ENCODE measurements at places on chromosomes 6 and 20. TPM values are rescaled to one million over a fixed set of nuclear protein-coding genes. Genes with fewer than 3 reads are reported as not detected.

RPN2 gene
- total RNA-seq = 164 TPM

IP6K3 gene
- 1.7 TPM for total RNA-seq

DNA sequence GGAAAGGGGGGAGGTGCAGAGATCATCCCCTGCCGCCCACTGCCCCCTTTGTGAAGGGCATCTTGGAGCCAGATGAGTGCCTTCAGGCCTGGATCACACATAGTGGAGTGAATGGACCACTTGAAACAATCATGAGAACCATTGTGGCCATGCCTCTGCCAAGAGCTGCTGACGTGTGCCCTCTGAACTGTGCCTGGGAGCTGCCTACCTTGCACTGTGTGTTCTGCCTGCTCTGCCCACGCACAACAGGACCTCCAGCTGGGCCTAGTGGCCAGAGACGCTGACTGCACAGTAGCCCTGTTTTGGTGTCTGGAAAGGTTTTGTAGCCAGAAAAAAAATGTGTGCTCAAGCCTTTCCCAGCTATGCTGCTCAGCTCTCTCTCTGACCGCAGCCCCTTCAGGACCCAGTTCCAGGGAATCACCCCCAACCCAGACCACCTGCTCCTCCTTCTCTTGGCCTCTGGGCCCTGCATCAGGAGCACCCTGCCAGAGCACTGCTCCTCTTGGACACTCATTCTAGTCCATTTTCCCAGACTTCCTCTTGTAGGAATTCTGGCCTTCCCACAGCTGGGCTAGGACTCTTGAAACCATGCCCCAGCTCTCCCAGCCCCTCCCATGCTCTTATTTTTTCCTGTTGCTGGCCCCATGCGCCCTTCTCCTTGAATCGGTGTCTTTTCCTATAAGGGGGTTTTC, 1.6 kb upstream of the ADIG start:
- DNase-seq = no peak
- H3K36me3 ChIP-seq = peaks cover 18% of the 10 kb centered on the region
- no peak overlapping the region for H3K27ac ChIP-seq
- no peaks in the 10 kb centered on the region for H3K4me1 ChIP-seq

- no peaks in the 10 kb centered on the region for H3K36me3 ChIP-seq
- DNase-seq = no peak
- H3K4me3 ChIP-seq = no peak overlapping the region
- H3K27me3 ChIP-seq = no peaks in the 10 kb centered on the region
- peaks cover 4% of the 10 kb centered on the region for H3K4me1 ChIP-seq
These were observed 117.2 kb downstream of the BANF2 start for GRCh38 chr20:17816804-17817587.

DNA sequence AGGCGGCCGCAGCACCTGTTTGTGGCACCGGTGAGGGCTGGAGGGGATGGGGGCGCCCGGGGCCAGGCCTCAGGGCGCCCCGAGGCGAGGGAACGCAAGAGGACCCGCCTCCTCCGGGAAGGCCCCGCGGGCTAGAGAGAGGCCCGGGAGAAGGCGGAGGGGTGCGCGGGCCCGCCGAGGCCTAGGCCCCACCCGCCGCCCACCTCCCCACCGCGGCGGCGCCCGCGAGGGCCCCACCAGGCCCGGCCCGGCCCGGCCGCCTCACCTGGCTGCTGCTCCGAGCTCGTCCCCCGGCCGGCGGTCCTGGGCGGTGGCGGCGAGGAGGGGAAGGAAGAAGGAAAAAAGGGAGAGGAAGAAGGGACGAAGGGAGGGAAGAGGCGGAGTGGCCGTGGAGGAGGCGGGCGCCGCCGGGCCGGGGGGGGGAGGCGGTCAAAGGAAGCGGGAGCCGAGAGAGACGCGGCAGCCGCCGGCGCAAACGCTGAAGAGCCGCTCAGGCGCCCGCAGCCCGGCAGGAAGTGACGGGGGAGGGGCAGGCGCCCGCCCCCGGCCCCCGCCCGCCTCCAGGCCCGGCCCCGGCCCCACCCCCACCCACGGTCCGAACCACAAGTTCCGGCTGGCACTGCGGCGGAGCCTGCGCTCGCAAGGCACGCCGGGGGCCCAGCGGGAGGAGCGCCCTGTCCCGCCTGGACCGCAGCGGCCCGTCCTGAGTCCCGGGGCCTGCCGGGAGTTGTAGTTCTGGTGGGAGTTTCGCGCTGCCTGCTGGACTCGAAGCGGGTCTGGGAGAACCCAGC, at the start of gene STAU1:
Gene STAU1, minus strand, starts transcription at position 484 of the 791 bp plus-strand sequence. CDS start 22,133 bp downstream, outside the sequence.
- peaks cover 11% of the 10 kb centered on the region for H3K4me1 ChIP-seq
- DNase-seq = peak; percentile 61
- peak within 1 kb of the TSS; percentile 92 for H3K27ac ChIP-seq
- H3K4me3 ChIP-seq = peak within 1 kb of the TSS; percentile 83
- peaks cover 5% of the 10 kb centered on the region for H3K36me3 ChIP-seq

GRCh38 chr6:3926150-3926482, 76.9 kb downstream of the FAM50B start:
- H3K4me3 ChIP-seq = no peak overlapping the region
- H3K4me1 ChIP-seq = peaks cover 8% of the 10 kb centered on the region
- H3K36me3 ChIP-seq = no peaks in the 10 kb centered on the region

DNA sequence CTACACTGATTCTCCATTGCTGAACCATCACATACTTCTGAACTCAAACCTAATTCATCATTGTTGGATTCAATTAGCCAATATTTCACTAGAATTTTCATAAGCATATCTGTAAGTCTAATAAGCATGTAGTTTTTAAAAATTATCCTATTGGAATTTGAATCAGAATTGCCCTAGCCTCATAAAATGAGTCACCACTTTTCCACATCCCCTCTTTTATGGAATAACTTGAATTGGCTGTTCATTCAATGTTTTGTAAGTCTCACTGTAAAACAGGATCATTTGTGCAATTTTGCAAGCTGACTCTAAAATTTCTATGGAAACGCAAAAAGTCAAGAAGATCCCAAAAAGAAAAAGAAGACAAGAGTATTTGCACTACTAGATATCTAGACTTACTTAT, 141.0 kb downstream of the HACE1 start:
- H3K4me1 ChIP-seq = no peaks in the 10 kb centered on the region
- H3K27me3 ChIP-seq = no peaks in the 10 kb centered on the region
- H3K4me3 ChIP-seq = no peak overlapping the region
- no peak overlapping the region for H3K27ac ChIP-seq

GRCh38 chr6:47004463-47004862, 37.7 kb downstream of the ADGRF1 start:
- H3K27ac ChIP-seq = no peak overlapping the region
- no peaks in the 10 kb centered on the region for H3K36me3 ChIP-seq
- no peaks in the 10 kb centered on the region for H3K27me3 ChIP-seq
- no peak for DNase-seq

DNA sequence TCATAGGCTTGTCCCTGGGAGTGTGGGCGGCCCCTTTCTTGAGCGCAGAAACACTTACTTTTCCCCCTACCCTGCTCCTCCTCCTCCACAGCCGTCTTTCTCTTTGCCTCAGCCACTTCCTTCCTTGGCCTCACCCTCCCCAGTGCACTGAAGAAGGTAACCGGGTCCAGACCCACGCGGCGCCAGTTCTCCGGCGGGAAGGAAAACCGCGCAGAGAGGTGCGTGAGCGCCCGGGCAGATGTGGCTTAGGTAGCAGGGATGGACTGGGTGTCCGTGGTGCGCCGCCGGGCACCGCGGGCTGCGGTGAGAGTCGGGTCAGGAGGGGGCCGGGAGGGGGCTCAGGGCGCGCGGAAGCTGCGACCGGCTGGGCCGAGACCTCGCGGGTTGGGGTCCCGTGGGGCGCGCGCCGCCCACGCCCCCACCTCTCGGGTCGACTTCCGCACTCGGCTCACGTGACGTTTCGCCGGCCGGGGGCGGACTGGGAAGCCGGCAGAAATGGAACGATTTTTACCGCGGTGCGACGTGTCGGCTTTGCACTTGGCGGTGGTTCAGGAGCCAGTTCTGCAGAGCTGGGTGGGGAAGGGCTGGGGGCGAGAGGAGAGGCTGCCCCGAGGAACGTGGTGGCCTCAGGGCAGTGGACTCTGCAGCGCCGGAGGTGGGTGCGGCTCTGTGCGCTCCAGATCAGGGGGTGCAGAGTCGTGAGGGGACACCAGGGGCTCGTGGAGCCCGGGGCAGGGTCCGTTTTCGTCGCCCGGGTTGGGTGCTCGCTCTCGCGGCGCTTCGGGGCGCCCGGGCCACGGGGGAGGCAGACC, at the start of gene ABRACL:
Gene ABRACL, plus strand, starts transcription at position 88 of the 812 bp plus-strand sequence. CDS start 5,416 bp downstream, outside the sequence.
- no peaks in the 10 kb centered on the region for H3K27me3 ChIP-seq
- peak; percentile 11 for DNase-seq
- peak within 1 kb of the TSS; percentile 85 for H3K27ac ChIP-seq
- H3K4me1 ChIP-seq = peaks cover 10% of the 10 kb centered on the region
- peak within 1 kb of the TSS; percentile 69 for H3K4me3 ChIP-seq

GRCh38 chr20:46785958-46786357, 76.5 kb downstream of the SLC2A10 start:
- DNase-seq = no peak
- H3K36me3 ChIP-seq = no peaks in the 10 kb centered on the region
- H3K4me1 ChIP-seq = no peaks in the 10 kb centered on the region
- no peak overlapping the region for H3K27ac ChIP-seq
- no peaks in the 10 kb centered on the region for H3K27me3 ChIP-seq

- DNase-seq = no peak
- H3K4me1 ChIP-seq = peaks cover 3% of the 10 kb centered on the region
- H3K27ac ChIP-seq = no peak overlapping the region
- no peak overlapping the region for H3K4me3 ChIP-seq
- H3K36me3 ChIP-seq = no peaks in the 10 kb centered on the region
These were observed 4.1 kb downstream of the KCNS1 start for GRCh38 chr20:45096781-45097180.

DNA sequence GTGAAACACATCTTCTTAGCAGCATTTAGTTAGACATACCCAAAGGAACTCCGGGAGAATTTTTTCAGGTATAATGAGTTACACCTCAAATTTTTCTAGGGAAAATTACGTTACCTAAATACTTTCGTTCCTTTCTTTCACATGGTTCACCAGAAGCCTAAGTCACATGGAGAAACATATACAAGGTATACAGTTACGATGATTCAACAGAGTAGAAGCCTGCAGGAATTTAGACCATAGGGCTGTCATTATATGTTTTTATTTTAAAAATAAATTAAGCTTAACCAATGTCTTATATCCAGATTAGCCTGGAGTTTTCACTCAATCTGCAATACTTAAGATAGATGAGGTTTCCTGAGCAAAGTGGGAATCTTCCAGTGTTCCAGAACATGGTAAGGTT, 549.5 kb upstream of the JARID2 start:
- H3K4me1 ChIP-seq = no peaks in the 10 kb centered on the region
- no peaks in the 10 kb centered on the region for H3K27me3 ChIP-seq
- no peak for DNase-seq
- no peak overlapping the region for H3K4me3 ChIP-seq

DNA sequence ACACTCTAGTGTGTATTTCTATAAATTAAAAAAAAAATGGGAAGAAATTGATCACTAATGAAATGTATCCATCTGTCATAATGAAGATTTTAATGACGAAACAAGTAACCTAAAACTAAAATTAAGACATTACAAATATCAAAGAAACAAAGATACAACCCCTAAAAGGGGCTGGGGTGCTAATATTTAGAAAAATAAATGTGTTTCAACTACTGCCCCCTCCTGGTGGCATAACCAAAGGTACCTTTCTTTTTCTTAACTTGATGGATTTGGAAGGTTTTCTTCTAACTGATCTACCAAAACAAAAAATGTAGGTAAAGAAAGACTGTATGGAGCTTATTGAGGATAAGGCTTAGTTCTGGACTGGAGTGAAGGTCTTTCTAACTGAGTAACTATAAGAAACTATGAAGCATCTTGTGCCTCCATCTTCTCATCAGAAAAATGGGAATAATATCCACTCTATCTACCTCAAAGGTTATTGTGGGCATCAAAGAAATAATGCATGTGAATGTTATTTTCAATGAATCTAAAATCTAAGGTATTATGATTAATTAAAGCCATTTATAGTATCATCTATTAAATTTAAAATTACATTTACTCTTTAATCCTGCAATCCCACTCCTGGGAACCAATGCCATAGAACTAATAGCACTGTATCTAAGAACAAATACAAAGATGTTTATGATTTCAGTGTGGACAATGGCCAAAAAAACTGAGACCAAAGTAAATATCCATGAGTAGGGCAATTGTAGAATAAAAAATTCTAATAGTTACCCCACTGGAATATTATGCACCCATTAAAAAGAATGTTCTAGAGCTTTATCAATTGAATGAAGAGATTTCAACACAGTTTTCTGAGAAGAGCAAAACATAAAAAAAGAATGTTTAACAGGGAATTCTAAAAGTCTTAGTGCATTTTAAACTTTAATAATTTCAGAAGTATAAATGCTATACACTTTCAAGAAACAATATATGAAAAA, 117.2 kb downstream of the BACH2 start:
- H3K36me3 ChIP-seq = no peaks in the 10 kb centered on the region
- H3K4me3 ChIP-seq = no peak overlapping the region
- DNase-seq = no peak
- no peak overlapping the region for H3K27ac ChIP-seq
- no peaks in the 10 kb centered on the region for H3K4me1 ChIP-seq

- H3K27me3 ChIP-seq = no peaks in the 10 kb centered on the region
- no peak for DNase-seq
- H3K4me3 ChIP-seq = no peak overlapping the region
- H3K36me3 ChIP-seq = no peaks in the 10 kb centered on the region
These were observed 110.1 kb downstream of the MAFB start for GRCh38 chr20:40578961-40579360.

GRCh38 chr6:106475284-106475683, 114.8 kb downstream of the CRYBG1 start:
- no peaks in the 10 kb centered on the region for H3K27me3 ChIP-seq
- no peaks in the 10 kb centered on the region for H3K36me3 ChIP-seq
- H3K4me1 ChIP-seq = peaks cover 30% of the 10 kb centered on the region
- no peak for DNase-seq
- H3K4me3 ChIP-seq = no peak overlapping the region
- peak overlapping the region; percentile 66 for H3K27ac ChIP-seq

DNA sequence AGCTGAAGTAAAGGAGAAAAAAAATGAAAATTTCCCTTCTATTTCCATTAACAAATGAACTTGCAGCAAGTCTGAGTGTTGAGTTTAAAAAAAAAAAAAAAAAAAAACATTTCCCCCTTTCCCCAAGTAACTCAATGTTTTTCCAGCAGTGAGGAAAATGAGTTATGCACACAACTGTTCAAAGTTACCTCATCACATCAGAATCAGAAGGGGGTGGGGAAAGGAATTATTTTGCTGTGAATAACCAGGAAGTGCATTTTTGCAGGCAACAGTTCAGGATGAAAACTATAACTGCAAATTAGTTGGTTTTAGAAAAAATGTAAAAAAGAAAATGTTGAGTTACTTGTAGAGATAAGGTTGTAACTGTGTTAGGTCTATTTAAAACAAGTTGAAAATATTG, 568.9 kb upstream of the CITED2 start:
- DNase-seq = no peak
- no peaks in the 10 kb centered on the region for H3K27me3 ChIP-seq
- H3K4me1 ChIP-seq = no peaks in the 10 kb centered on the region
- H3K4me3 ChIP-seq = no peak overlapping the region
- no peak overlapping the region for H3K27ac ChIP-seq

GRCh38 chr6:170420791-170421776, 114.5 kb downstream of the FAM120B start:
- no peaks in the 10 kb centered on the region for H3K27me3 ChIP-seq
- H3K36me3 ChIP-seq = no peaks in the 10 kb centered on the region
- no peak for DNase-seq
- no peak overlapping the region for H3K27ac ChIP-seq
- no peak overlapping the region for H3K4me3 ChIP-seq

Data from esophagus squamous epithelium (tissue), 5 donors.